Thoracic aorta (tissue), 2 donors: ENCODE measurements at places on chromosomes 2 and 18. TPM values are rescaled to one million over a fixed set of nuclear protein-coding genes. Genes with fewer than 3 reads are reported as not detected.

CNOT9 gene
- 33.7 TPM for total RNA-seq

- no peak overlapping the region for H3K4me3 ChIP-seq
- H3K36me3 ChIP-seq, result no peaks in the 10 kb centered on the region
- no peak for DNase-seq
- H3K27me3 ChIP-seq, result no peaks in the 10 kb centered on the region
Measured at GRCh38 chr18:74132201-74132600, 15.4 kb downstream of the FBXO15 start.

- peaks cover 10% of the 10 kb centered on the region for H3K4me1 ChIP-seq
- no peaks in the 10 kb centered on the region for H3K27me3 ChIP-seq
- H3K36me3 ChIP-seq, result no peaks in the 10 kb centered on the region
- no peak overlapping the region for H3K4me3 ChIP-seq
- peak overlapping the region; percentile 60 for H3K27ac ChIP-seq
Measured at GRCh38 chr2:226439337-226439736, 360.3 kb downstream of the IRS1 start.

DNA sequence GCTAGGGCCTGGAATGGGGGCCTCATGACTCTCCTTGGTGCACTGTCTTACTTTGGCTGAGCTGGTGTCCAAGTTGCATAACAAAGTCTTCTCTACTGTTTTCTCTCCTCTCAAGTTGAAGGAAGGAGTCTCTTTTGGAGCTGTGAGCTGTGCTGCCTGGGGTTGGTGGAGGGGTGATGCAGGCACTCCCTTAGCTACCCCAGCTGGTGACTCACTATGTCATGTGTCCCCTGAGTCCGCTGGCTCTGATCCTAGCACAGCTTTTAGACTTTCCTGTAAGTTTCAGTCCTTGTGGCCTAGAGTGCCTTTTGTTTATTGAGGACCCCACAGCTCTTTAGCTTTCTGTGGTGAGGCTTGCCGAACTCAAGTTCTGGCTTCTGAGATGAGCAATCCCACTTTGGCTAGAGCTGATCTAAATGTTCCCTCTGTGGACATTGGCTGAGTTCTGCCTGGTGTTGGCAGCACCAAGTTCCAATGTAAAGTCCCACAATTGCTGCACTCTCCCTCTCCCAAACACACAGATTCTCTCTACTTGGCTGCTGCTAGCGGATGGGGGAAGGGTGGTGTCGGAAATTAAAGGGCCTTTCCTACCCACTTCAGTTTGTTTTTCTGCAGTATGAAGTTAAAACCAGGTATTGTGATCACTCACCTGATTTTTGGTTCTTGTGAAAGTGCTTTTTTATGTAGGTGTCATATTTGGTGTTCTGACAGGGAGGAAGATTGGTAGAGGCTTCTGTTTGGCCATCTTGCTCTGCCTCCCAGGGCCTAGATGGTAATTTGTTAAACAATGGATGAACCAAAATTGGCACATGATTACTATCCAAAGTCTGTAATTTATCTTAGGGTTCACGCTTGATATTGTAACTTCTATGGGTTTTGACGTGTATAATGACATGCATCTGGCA, 83.2 kb downstream of the COMMD1 start:
- H3K36me3 ChIP-seq, result no peaks in the 10 kb centered on the region
- no peak overlapping the region for H3K4me3 ChIP-seq
- peaks cover 13% of the 10 kb centered on the region for H3K4me1 ChIP-seq
- H3K27ac ChIP-seq, result no peak overlapping the region
- DNase-seq, result no peak

GRCh38 chr2:176961775-176962619, 250.6 kb upstream of the HNRNPA3 start:
- no peak overlapping the region for H3K27ac ChIP-seq
- no peak overlapping the region for H3K4me3 ChIP-seq
- H3K27me3 ChIP-seq, result no peaks in the 10 kb centered on the region
- H3K36me3 ChIP-seq, result no peaks in the 10 kb centered on the region
- no peak for DNase-seq

- H3K4me3 ChIP-seq, result no peak overlapping the region
- H3K27ac ChIP-seq, result no peak overlapping the region
- no peaks in the 10 kb centered on the region for H3K4me1 ChIP-seq
- H3K36me3 ChIP-seq, result no peaks in the 10 kb centered on the region
- no peaks in the 10 kb centered on the region for H3K27me3 ChIP-seq
Measured at GRCh38 chr2:1415501-1415900, 2.2 kb downstream of the TPO start.

DNA sequence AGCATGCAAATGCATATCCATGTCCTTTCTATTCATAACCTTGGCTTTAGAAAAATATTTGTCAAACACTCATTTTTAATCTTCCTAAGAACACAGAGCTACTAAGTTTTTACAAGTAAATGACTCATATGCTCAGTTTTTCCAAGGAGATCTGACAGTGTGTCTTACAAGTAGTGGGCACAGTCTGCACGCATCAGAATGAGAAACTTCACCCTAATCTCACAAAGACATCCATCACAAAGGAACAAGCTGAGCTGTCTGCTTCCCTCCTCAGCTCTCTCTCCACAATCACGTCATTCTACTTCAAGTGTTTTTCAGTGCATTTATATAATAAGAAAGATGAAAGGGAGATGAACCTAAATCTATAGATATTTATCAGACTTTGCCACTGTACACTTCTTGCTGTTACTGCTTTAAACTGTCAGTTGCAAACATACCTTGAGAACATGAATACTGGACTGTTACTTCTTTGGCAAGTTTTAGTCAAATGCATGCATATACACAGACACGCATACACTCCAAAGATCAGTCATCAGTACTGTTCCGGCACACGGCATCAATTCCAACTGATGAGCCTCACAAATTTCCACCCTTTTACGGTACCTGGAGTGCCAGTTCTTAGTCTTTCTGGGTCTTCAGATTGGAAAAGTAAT, 75.7 kb downstream of the RBMS1 start:
- no peak overlapping the region for H3K4me3 ChIP-seq
- no peaks in the 10 kb centered on the region for H3K36me3 ChIP-seq
- H3K4me1 ChIP-seq, result peaks cover 38% of the 10 kb centered on the region
- no peak overlapping the region for H3K27ac ChIP-seq
- no peak for DNase-seq

DNA sequence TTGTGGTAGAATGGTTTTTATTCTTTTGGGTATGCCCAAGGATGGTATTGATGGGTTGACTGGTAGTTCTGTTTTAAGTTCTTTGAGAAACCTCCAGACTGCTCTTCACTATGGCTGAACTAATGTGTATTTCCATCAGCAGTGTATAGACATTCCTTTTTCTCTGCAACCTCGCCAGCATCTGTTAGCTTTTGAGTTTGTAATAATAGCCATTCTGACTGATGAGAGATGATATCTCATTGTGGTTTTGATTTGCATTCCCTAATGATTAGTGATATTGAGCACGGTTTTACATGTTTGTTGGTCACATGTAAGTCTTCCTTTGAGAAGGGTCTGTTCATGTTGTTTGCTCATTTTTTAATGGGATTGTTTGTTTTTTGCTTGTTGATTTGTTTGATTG, 1348.7 kb upstream of the NXPH2 start:
- no peaks in the 10 kb centered on the region for H3K36me3 ChIP-seq
- no peak for DNase-seq
- no peaks in the 10 kb centered on the region for H3K4me1 ChIP-seq
- no peak overlapping the region for H3K4me3 ChIP-seq
